Stimulated activated CD4-positive, alpha-beta T cell treated with anti-CD3 and anti-CD28 coated beads, TNF-alpha, amount 100 ng/mL, for 48 hours (primary cell): ENCODE measurements at places on chromosomes 16 and 17.

- no peak for DNase-seq
Observed at GRCh38 chr17:43888548-43888947, 18.8 kb downstream of the MPP2 start.

GRCh38 chr17:9810100-9810949 lies 11.6 kb downstream of the GSG1L2 start:
- no peak for DNase-seq

DNA sequence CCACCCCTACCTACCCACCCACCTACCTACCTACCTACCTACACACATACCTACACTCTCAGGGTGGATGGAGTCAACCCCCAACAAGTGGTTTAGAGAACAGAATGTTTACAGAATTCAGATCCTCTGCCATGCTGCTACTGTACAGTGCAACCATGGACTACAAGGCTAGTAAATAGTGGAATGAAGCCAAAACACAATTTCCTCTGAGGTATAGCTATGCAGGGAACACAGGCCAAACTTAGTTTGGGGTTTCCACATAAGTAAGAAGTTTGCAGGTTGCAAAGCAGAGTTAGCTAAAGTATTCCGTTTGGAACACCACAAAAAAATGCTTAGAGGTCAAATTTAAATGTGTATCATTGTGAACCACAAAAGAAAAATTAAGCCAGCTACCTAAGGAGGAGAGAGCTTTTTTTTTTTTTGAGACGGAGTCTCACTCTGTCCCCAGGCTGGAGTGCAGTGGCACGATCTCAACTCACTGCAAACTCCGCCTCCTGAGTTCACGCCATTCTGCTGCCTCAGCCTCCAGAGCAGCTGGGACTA lies 2.7 kb upstream of the AP1G1 start:
- DNase-seq: no peak

DNA sequence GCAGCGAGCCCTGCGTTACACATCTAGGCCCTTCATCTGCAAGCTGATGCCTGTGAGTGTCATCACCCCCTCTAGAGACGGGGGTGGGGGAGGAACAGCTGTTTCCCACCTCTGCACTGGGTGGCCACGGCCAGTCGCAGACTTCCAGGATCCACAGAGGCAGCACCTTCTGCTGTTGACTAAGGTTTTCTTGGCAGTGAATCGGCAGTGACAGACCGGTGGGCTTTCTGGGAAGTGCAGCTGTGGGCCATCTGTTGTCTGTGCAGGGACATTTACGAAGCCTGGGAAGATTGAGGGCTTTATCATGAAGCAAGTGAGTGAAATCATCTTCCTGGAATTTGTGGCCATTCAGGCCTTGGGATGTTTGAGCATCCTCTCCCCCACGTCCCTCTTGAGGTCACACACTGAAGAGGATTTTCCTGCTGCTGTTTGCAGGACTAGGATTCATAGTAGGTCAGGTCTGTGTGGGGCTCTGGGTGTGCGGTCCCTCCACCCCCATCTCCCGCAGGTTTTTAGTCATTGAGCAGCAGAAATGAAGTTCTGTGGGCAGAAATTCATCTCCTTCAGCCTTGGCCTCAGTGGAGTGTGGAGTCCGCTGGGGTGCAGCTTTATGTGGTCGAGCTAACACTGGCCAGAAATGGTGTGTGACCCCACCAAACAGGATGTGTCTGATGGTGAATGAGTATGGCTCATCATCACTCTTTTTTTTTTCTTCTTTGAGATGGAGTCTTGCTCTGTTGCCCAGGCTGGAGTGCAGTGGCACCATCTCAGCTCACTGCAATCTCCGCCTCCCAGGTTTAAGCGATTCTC lies 12.0 kb downstream of the PGS1 start:
- no peak for DNase-seq

DNA sequence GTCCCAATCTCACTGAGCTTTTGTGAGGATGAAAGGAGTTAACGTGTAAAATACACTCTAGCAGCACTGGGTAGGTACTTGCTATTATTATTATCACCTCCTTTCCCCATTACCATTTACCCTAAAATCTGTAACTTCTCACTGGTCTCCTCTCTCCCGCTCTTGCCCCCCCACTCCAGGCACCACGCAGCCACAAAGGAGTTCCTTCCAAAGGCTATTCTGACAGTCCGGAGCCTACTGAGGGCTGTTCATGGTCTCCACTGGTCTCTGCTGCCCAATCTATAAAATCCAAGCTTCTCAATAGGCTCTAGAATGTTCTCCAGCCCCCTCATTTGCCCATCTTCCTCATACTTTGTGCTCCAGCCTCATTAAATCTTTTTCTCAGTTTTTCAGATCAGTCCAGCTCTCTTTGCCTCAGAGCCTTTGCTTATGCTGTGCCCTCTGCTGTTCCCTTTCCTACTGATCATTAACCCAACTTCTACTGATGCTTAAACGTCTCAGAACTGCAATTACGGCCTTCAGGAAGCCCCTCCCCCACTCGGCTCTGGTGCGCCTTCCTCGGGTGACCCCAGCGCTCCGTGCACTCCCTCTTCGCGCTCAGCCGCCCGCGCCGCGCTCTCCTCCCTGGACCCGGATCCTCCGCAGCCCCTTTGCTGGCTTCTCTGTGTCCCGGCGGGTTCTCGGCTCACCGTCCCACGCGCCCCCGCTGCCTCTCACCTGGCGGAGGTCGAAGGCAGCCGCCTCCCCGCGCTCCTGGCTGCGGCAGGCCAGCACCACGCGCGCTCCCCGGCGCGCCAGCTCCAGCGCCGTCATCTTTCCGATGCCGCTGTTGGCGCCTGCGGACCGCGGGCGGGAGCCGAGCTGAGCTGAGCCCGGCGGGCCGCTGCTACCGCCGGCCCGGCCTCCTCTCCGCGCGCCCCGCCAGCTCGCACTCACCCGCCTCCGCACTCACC lies 737 bp downstream of the DHRS13 start:
- no peak for DNase-seq

- no peak for DNase-seq
Observed at GRCh38 chr17:69711541-69711940, 297.0 kb downstream of the MAP2K6 start.
